ENCODE measurements at places on chromosomes 4 and X. TPM values are rescaled to one million over a fixed set of nuclear protein-coding genes. Genes with fewer than 3 reads are reported as not detected.

DNA sequence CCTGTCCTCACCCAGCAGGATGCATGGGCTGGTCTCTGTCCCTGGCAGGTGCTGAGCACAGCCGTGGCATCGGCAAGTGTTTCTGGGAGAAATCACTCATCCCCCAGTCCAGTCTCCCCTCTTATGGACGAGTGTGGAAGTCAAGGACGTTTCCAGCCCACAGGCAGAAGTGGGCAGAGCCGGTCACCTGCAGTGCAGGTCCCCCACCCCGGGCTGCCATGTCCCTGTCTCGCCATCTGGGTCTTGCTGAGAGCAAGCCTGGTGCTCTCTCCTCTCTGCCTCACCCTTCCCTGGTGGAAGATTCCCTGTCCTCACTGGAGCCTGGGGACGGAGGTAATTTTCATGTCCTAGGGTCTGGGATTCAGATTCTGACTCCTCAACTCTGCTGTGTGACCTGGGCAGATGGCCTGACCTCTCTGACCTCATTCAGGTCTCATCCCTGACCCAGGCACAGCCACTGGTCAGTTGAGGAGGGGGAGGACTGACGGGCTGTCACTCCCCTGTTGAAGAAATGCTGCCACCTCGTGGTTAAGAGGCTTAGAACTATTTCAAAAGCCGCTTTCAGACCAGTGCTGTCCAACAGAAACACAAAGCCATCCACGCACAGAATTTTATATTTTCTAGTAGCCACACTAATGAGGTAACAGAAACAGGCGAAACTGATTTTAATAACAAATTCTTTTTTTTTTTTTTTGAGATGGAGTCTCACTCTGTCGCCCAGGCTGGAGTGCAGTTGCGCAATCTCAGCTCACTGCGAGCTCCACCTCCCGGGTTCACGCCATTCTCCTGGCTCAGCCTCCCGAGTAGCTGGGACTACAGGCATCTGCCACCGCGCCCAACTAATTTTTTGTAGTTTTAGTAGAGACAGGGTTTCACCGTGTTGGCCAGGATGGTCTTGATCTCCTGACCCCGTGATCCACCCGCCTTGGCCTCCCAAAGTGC is 1.8 kb downstream of the CPZ start:
- H3K27me3 ChIP-seq, result peaks cover 68% of the 10 kb centered on the region
- H3K27ac ChIP-seq, result no peak overlapping the region
- no peak for DNase-seq
- H3K4me1 ChIP-seq, result no peaks in the 10 kb centered on the region

GRCh38 chrX:121635141-121635540 is 587.7 kb downstream of the GLUD2 start:
- no peak for DNase-seq
- H3K27ac ChIP-seq, result no peak overlapping the region
- no peak overlapping the region for H3K4me3 ChIP-seq
- no peaks in the 10 kb centered on the region for H3K4me1 ChIP-seq

DNA sequence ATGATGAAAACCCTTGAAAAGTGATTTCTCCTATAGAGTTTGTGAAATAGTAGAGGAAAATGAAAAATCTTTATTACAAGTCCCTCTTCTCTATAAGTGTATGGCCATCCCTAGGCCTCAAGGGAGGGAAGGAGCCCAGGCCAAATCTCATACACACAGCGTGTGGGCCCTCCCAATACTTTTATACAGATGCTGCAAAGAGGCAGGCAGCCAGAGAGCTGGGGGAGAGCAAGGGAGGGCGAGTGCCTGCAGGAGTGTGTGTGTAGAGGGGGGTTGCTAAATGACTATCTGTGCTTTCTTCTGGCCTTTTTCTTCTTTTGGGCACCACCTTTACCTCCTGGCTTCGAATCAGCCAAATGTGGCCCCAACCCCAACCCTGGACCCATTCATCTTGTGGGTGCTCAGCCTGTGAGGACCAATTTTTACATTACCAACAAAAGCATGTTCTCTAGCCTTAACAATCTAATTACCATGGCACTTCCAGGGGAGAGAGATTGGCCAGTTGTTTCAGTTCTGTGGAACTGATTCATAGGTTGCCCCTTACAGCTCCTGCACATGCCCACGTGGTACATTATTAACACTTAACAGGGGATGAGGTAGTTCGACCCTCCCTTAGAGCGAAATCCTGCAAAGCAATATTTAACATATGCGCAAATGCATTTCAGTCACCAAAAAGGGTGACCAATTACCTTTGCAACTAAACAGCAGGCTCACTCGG is 2.0 kb downstream of the GPC3 start:
- H3K36me3 ChIP-seq, result no peaks in the 10 kb centered on the region
- DNase-seq, result no peak
- H3K27ac ChIP-seq, result no peak overlapping the region
- peak overlapping the region; percentile 34 for H3K4me3 ChIP-seq

DNA sequence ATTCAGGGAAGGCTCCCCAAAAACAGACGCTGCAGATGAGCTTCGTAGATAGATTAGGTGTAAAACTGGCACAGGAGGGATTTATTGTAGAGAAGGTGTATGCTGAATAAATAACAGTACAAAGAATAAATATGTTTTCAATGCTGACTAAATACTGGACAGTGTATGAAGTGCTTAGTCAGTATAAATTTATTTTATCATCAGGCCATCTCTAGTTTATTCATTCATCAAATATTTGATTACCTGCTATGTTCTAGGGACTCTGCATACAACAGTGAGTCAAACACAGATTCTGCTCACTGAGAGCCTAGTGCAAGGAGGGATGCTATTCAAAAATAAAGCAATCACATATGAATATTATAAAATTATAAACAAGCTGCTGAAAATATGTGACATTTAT is 63.6 kb upstream of the TSPAN5 start:
- peaks cover 4% of the 10 kb centered on the region for H3K36me3 ChIP-seq
- H3K4me3 ChIP-seq, result no peak overlapping the region
- H3K4me1 ChIP-seq, result peaks cover 3% of the 10 kb centered on the region
- H3K27me3 ChIP-seq, result no peaks in the 10 kb centered on the region
- no peak for DNase-seq

DNA sequence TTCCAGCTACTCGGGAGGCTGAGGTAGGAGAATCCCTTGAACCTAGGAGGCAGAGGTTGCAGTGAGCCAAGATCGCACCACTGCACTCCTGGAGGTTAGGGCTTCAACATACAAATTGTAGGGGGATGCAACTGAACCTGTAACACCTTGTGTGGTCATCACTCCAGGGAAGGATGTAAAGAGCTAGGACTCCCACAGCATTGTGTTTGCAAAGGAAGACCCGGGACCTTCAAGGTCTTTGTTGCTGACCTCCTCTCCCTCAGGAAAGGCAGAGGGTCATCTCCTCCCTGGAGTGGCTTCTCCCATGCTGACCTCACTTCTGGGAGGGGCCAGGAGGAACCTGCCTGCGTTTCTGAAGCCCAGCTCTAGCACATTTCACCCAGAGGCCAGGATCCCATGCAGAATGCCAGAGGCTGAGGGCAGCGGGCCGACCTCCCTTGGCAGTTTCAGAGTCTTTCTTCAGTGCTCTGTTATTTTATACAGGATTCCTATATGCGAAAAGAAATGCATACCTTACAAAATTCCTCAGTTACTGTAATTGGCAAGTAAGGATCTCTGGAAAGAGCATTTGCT is 80.2 kb downstream of the HTRA3 start:
- peaks cover 16% of the 10 kb centered on the region for H3K27me3 ChIP-seq
- no peak overlapping the region for H3K4me3 ChIP-seq
- H3K4me1 ChIP-seq, result peaks cover 2% of the 10 kb centered on the region
- no peaks in the 10 kb centered on the region for H3K36me3 ChIP-seq

GRCh38 chr4:10625131-10625530 is 59.4 kb downstream of the CLNK start:
- H3K4me1 ChIP-seq, result peaks cover 4% of the 10 kb centered on the region
- H3K27me3 ChIP-seq, result no peaks in the 10 kb centered on the region
- no peaks in the 10 kb centered on the region for H3K36me3 ChIP-seq
- no peak overlapping the region for H3K27ac ChIP-seq

- H3K4me3 ChIP-seq, result no peak overlapping the region
- peaks cover 10% of the 10 kb centered on the region for H3K4me1 ChIP-seq
- no peak for DNase-seq
- peaks cover 59% of the 10 kb centered on the region for H3K27me3 ChIP-seq
- H3K27ac ChIP-seq, result no peak overlapping the region
- H3K36me3 ChIP-seq, result no peaks in the 10 kb centered on the region
Measured at GRCh38 chr4:5054532-5054931, 3.3 kb downstream of the STK32B start.

DNA sequence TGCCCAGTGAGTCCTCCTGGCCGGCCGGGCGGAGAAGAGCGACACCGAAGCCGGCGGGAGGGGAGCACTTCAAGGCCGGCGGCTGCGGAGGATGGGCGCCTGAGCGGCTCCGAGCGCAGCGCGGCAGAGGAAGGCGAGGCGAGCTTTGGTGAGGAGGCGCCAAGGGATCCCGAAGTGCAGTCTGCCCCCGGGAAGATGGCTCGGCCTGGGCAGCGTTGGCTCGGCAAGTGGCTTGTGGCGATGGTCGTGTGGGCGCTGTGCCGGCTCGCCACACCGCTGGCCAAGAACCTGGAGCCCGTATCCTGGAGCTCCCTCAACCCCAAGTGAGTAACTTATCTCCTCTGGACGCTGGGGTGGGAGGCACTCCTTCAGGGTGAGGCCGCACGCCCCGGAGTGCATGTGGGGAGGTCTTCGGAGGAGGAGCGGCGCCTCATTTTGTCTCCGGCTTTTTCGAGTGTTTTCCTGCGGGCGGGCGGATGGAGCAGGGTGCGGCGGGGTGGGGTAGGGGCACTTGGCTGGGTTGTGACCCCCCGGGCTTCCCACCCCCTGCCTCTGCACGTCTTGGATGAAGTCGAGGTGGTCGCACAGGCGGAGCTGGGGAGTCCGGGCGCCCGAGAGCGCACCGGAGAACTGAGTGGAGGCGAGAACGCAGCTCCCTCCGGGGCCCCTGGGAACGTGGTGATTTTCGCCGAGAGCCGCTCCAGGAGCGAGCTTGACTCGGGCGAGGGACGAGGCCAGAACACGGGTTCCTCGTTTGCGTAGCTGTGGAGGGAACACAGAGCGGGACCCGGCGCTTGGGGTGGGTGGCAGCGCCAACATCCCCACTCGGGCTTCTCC is 979 bp downstream of the EFNB1 start:
- H3K27me3 ChIP-seq, result no peaks in the 10 kb centered on the region
- H3K27ac ChIP-seq, result no peak overlapping the region
- peak overlapping the region; percentile 94 for H3K4me3 ChIP-seq
- peaks cover 19% of the 10 kb centered on the region for H3K4me1 ChIP-seq

GRCh38 chr4:6367371-6367851 is 97.8 kb downstream of the WFS1 start:
- no peak overlapping the region for H3K4me3 ChIP-seq
- H3K27me3 ChIP-seq, result peaks cover 42% of the 10 kb centered on the region
- no peaks in the 10 kb centered on the region for H3K4me1 ChIP-seq
- DNase-seq, result no peak
- no peak overlapping the region for H3K27ac ChIP-seq
- no peaks in the 10 kb centered on the region for H3K36me3 ChIP-seq

DNA sequence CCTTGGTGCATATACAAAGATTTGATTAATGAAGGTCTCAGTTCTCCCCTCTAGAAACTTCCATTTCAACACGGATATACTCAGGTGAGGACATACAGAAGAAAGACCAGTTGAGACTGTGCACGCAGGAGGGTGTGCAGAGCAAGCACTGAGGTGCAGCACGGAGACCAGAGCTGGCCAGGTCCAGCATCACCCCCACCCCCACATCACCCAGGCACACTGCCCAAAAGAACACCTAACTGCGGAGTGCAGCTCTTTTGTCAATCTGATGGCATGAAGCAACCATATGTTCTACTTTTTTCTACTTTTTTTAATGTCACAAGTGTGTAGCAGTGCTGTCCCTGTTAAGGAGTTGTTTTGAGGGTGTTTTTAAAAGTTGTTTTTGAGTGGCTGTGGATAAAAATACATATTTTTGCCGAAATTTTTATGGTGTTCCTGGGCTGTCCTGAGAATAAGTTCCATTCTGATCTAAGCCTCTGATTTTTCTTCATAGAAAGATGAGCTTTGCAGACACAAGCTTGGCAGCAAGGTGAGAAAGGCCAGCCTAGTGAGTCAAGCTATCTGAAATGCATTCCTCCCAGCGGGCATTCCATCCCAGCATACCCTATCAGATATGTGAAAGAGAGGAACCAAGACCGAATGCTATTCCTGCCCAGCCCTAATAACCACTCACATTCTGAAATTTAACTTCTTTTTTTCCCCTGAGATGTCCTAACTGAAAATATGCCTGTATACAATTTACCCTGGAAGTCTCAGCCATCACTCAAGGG is 173.7 kb downstream of the PTTG2 start:
- no peak for DNase-seq
- H3K4me1 ChIP-seq, result peaks cover 34% of the 10 kb centered on the region
- no peak overlapping the region for H3K4me3 ChIP-seq
- H3K36me3 ChIP-seq, result peaks cover 2% of the 10 kb centered on the region
- H3K27me3 ChIP-seq, result no peaks in the 10 kb centered on the region

DNA sequence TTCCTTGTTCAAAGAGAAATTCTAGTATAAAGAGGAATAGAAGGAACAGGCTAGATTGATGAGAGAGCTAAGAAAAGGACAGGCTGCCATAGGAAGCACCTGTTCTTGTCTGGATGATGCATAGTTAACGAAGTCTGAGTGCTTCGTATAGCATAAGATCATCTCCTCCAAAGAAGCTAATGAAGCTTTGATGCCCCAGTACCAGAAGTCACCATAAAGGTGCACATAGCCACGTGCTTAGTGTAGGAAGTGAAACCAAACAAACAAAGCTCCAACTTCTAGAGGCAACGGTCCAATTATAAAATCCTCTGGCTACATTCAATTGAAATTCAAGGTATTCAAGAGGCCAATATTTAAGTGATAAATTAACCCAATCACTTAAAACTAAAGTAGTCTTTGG is 31.0 kb downstream of the AFAP1 start:
- no peak overlapping the region for H3K27ac ChIP-seq
- no peaks in the 10 kb centered on the region for H3K36me3 ChIP-seq
- no peaks in the 10 kb centered on the region for H3K27me3 ChIP-seq

GRCh38 chr4:7344636-7345155 is 90.0 kb downstream of the PSAPL1 start:
- no peaks in the 10 kb centered on the region for H3K4me1 ChIP-seq
- no peaks in the 10 kb centered on the region for H3K27me3 ChIP-seq
- H3K4me3 ChIP-seq, result no peak overlapping the region
- H3K36me3 ChIP-seq, result no peaks in the 10 kb centered on the region
- no peak overlapping the region for H3K27ac ChIP-seq
- no peak for DNase-seq

- no peaks in the 10 kb centered on the region for H3K36me3 ChIP-seq
- H3K4me1 ChIP-seq, result peaks cover 14% of the 10 kb centered on the region
- no peak overlapping the region for H3K27ac ChIP-seq
- peak; percentile 34 for DNase-seq
- H3K27me3 ChIP-seq, result no peaks in the 10 kb centered on the region
Measured at GRCh38 chr4:182808673-182809416, 108.3 kb downstream of the DCTD start.

STOX2 gene
- total RNA-seq, result 0.37 TPM

CPLX1 gene
- total RNA-seq, result 3.7 TPM

CTAG2 gene
- total RNA-seq, result not detected

TNIP2 gene
- total RNA-seq, result 72.5 TPM

TMPRSS11D gene
- not detected for total RNA-seq

CXCL8 gene
- 41.3 TPM for total RNA-seq

IL2 gene
- 0.85 TPM for total RNA-seq

ETDA gene
- not detected for total RNA-seq

All from T-helper 17 cell (primary cell).